ENCODE measurements at places on chromosomes 6 and 20.

GRCh38 chr6:34150766-34151165 is 4.9 kb upstream of the GRM4 start:
- peak; percentile 31 for DNase-seq

- DNase-seq = no peak
These were observed 490 bp downstream of the IPCEF1 start for GRCh38 chr6:154356113-154356512.

GRCh38 chr20:25003002-25003401 is 10.5 kb upstream of the APMAP start:
- DNase-seq = no peak

- DNase-seq = no peak
These were observed 52.9 kb upstream of the HDDC2 start for GRCh38 chr6:125354649-125355048.

DNA sequence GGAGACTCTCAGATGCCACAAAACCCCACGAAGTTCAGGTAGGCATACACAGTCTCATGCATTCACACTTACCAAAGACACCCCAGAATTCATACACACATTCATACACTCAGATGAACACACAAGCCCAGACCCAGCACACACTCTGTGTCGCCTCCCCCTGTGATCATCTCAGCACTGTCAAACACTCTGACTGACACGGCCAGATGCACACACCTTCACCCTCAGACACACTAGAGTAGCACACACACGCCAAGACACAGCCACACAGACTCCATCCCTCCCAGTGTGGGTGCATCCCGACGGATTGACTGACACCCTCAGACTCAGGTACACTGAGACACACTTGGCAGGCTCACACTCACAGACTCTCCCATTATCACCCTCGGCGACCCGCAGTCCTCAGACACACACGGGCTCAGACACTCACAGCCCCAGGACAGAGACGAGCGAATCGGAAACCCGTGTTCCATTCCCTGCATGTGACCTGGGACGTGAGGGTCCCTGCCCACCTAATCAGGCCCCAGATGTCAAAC is 872 bp upstream of the RIMS4 start:
- no peak for DNase-seq

Data from NCI-H69 (cell line).